Hematopoietic multipotent progenitor cell treated with erythropoietin and hydrocortisone succinate and interleukin-3 and kit ligand, for 15 days (in vitro differentiated cells): ENCODE measurements at places on chromosomes 7 and 10.

DNA sequence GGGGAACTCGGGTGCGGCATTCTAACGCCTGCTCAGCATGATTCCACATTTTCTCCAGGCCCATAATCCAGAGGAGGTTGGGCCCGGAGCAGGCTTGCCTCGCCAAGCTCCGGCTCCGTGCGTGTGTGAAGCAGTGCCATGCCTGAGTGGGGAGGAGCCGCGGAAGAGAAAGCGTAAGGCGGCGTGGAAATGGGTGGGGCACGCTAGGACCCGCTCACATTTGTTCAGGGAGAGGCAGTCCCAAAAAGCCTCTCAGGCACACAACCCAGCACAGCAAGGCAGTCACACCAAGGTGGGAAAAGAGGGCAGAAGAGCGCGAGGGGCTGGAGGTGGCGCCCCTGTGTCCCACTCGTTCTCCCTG, 695 bp upstream of the VDAC2 start:
- DNase-seq, result peak; percentile 82

DNA sequence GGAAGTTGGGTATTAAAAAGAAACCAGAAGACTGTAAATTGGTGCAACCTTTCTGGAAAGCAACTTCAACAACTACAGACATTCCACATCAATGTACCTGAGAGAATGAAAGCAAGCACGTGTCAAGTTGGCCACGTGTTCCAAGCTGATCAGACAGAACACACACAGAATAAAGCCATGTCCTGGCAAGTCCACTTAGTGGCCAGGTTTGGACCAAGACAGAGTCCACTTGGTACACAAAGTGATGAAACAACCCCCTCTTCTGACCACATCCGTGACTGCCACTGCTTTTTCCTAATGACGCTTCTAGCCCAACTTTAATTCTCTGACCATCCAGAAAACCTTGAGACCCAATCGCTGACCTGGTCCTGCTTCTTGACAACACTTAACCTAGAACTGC, 109.4 kb downstream of the ABLIM1 start:
- no peak for DNase-seq

DNA sequence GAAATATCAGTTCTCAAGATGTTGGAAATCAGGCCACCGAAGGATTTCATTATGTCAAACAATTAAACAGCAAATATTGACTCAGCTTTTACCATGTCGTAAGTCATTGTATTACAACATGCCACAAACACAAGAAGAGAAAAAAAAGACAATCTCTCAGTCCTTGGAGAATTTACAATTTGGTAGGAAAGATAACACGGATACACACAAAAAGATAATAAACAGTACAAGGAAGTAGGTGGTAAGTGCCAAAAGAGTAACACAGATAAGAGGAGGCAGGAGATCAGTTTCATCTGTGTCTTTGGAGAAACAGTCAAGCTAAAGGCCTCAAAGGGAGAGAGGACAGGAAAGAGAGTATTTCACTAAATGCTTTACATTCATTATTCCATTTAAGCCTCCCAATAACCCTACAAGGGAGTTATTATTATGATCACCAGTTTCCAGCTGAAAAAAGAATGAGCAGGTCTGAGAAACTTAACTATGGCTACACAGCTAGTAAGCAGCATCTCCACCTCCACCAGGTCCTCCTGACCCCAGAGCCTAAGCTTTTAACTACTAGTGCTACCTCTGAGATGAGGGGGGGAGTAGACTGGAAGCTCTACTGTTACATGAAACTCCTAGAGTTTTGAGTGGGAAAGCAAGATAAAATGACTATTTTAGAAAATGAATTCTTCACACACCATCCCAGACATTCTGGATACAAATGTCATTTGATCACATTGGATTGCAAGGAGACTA, 13.9 kb upstream of the DNAJC1 start:
- no peak for DNase-seq

- DNase-seq, result no peak
Observed at GRCh38 chr10:96236090-96236478, 35.3 kb downstream of the BLNK start.

DNA sequence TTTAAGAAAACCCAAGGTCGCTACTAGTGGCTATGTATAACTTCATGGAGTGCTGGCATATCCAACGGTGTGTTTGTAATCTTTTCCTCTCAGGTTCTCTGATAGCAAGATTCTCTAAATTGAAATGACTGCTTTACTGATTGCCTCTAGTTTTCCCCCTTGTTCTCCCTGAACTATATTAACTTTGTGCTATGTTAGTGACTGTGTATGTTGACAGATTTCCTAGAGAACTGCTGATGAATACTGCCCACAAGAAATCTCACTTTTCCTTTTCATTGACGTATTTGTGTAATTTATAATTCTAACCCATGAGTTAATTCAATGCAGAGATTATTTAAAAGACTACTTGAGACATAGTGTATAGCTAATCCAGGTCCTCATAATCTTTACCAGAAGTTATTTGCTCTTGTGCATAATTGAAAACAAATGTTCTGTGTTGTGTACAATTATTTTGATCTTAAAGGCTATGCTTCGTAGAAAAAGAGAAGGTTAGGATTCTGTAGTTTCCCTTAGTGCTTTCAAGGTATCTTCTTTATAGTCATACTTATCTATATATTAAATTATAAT, 70.6 kb upstream of the GLCCI1 start:
- DNase-seq, result no peak

DNA sequence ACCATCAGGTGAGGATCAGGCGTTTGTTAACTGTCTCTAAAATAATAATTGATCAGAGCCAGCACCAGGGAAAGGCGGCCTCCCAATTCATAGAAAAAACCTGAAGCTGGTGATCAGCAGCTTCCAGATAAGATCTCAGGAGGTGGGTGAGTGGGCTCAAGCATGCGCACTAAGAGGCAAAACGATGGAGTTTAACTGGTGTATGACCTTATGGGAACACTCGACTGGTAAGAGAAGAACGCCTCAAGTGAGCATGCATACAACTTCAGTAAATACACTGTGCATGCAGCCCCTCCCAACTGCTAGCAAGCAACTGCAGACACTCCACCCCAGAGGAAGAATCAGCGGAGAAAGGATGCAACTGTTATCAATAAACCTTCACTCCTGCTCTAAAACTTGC, 18.1 kb downstream of the RAPGEF5 start:
- no peak for DNase-seq

- no peak for DNase-seq
Observed at GRCh38 chr10:6024334-6024682, 37.9 kb downstream of the IL2RA start.

- no peak for DNase-seq
Observed at GRCh38 chr10:25068152-25069058, 52.0 kb downstream of the THNSL1 start.
